CD4-positive, alpha-beta T cell treated with Interleukin-12 subunit alpha and Interleukin-12 subunit beta, for 1 hour (primary cell): ENCODE measurements at places on chromosomes 16 and 17.

GRCh38 chr16:28538733-28539596 is at the start of gene NUPR1:
TSS of gene NUPR1 (minus strand) at chr16:28538974. CDS start at chr16:28538907, 67 bp downstream.
- DNase-seq: no peak

GRCh38 chr16:14007450-14007849 is 63.7 kb upstream of the MRTFB start:
- no peak for DNase-seq

- DNase-seq: no peak
Observed at GRCh38 chr16:79887541-79888540, 287.3 kb upstream of the MAF start.

- DNase-seq: no peak
Observed at GRCh38 chr17:67032985-67033384, 11.4 kb upstream of the CACNG1 start.

DNA sequence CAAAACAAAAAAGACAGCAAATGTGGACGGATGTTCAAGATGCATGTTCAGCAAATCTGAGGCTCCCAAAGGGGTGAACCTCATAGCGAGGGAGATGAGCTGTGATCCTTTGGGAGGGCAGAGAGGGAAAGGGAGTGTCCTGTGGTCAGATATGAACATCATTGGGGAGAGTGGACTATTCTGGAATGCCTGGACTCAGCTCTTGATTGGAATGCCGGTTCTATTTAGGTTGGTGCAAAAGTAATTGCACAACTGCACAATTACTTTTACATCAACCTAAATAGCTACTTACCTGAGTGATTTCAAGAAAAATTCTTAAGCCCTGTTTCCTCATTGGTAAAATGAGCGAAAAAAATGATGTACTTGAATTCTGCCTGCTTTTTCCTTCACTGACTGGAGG is 89.6 kb downstream of the CACNG3 start:
- DNase-seq: no peak

DNA sequence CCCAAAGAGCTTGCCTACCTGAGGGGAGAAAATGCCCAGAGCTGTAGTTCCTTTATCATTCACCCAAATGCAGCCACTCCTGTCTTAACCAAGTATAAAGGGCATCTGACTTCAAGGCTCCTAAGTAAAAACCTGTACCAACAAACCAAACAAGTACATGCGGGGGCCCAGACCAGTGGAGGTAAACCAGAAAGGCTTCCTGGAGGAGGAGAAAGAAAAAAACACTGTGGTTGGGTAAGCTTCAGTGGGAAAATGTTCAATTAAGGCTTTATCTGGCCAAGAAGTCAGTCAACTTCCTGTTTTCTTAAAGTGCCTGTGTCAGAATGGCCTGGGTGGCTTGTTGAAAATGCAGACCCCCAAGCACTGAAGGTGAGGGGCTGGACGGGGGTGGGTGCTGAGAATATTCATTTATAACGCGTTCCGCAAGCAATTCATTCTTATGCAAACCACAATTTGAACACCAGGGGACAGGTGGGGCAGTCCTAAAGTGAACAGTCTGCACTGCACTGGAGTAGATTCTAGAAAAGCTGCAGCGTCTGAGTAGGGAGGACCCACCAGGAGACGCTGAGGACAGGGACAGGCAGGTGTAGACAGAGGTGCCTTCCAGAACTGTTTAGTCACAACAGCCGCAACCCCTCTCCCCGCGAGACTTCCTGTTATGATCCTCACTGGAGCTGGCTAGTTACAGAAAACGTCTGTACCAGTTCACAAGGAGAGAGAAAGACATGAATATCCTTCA is 467.1 kb downstream of the SOX9 start:
- DNase-seq: peak; percentile 11

- no peak for DNase-seq
Observed at GRCh38 chr17:76534831-76535732, 2.4 kb downstream of the CYGB start.

- no peak for DNase-seq
Observed at GRCh38 chr16:81492311-81492761, 47.7 kb downstream of the CMIP start.

- DNase-seq: peak; percentile 82
Observed at GRCh38 chr17:36602924-36603384, 1.6 kb downstream of the MRM1 start.

- DNase-seq: no peak
Observed at GRCh38 chr16:68642436-68643101, 2.5 kb upstream of the CDH3 start.

- DNase-seq: no peak
Observed at GRCh38 chr16:66242672-66243071, 123.8 kb upstream of the CDH5 start.

DNA sequence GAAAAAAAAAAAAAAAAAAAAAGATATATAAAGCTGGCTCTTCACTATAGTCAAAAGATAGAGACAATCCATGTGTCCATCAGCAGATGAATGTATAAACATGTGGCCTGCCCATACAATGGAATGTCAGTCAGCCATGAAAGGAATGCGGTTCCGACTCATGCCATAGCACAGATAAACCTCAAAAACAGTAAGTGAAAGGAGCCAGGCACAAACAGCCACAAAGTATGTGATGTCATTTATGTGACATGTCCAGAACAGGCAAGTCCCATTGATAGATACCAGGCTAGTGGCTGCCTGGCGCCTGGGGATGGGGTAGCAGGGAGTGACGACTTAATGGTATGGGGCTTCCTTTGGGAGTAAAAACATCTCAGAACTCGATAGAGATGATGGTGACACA is 155.7 kb downstream of the CMIP start:
- no peak for DNase-seq

- no peak for DNase-seq
Observed at GRCh38 chr16:15051387-15051951, 4.4 kb downstream of the NTAN1 start.

GRCh38 chr16:35011-35677 is 18.3 kb downstream of the POLR3K start:
- DNase-seq: no peak

DNA sequence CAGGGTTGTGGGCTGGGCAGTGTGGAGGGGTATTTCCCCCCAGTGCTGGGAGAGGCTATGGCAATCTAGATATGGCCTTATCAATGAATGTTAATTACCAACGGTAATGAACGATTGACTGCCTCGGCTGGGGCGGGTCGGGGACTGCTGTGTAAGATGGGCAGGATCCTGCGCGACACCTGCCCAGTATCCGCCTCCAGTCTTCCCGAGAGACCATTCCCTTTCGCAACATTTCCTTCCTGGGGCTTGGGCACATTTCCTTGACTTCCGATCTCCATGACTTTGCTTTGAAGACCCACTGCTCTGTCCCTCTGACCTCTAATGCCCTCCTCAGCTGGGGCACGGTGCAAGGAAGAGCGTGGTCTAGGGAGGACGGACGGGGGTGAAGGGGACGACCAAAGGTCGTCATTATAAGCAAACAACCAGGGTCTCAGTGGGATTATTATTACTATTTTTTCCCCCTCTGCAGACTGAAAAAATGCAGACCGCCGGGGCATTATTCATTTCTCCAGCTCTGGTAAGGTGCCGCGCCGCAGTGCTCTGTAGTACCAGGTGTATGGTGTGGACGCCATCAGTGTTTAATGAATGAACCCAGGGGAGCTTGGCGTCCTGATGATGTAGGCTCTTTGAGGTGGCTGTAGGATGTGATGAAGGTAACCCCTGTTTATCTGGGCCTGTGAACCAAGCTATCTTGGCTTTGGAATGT is 506 bp downstream of the ATP5MC1 start:
- DNase-seq: no peak

GRCh38 chr17:66405836-66406677 is 103.6 kb downstream of the PRKCA start:
- no peak for DNase-seq

DNA sequence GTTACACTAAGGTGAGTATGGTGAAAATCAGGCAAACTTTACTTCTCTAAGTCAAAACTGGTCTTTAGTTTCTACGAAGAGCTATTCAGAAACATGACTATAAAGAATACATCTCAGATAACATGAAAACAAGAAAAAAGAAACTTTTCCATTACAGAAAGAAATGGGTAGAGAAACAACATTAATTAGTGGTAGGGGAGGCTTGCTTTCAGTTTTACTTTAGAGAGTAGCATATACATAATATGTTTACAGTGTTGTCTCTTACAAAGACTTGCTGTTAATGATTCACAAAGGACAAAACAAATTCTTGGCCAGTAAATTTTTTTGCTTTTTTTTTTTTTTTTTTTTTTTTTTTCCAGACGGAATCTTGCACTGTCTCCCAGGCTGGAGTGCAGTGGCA is 34.2 kb downstream of the CRLF3 start:
- DNase-seq: no peak

GRCh38 chr17:81420769-81421462 is 25.7 kb downstream of the BAHCC1 start:
- DNase-seq: no peak

GRCh38 chr16:4386451-4386805 is 14.8 kb downstream of the VASN start:
- no peak for DNase-seq

GRCh38 chr17:57803021-57803420 is 46.8 kb downstream of the MRPS23 start:
- no peak for DNase-seq

DNA sequence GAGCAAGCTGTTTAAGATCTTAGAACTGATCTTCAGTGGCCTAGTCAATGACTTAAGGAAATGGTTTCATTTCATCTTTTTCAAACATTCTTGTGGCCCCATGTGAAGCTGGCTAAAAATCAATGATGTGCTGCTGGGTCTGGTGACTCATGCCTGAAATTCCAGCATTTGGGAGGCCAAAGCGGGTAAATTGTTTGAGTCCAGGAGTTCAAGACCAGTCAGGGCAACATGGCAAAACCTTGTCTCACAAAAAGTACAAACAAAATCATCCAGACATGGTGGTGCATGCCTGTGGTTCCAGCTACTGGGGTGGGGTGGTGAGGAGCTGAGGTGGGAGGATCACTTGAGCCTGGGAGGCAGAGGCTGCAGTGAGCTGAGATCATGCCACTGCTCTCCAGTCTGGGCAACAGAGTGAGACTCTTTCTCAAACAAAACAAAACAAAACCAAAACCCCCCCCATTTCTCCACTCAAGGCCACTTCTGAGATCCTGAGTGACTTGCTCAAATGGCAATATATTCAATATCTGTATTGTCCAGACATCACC is 17.4 kb upstream of the COL1A1 start:
- no peak for DNase-seq

DNA sequence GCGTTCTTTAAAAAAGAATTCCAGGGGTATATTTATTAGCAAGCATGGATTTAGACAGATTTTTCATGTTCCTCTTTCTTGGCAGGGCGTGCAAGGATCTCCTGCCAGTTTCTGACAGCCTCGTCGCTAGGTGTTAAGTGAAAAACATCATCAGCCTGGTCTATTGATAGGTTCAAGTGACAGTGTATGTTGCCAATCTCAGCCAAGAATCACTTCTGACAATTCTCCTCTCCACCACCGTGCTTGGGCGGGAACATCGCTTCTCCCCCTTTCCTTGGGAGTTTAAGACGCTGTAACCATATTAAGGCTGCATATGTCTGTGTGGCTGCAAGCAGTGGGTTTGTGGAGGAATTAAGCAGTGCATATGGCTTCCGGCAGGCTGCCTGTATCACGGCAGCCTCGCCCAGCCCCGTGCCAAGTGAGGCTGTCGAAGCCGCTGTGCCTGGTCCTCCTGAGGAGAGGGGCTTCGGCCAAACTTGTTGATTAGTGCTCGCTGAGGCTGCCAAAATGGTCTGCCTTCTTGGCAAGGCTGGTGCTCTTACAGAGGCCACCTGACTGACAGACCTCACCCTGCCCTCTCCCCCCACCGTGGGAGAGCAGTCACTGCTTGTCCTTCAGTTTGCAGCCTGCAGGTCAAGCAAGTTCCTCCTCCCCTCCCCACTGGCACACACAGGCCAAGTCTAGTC is 132.2 kb upstream of the MPHOSPH6 start:
- DNase-seq: no peak

GRCh38 chr16:1407753-1408152 is 6.8 kb downstream of the UNKL start:
- DNase-seq: no peak

- DNase-seq: no peak
Observed at GRCh38 chr17:64148699-64149098, 18.8 kb upstream of the ERN1 start.

DNA sequence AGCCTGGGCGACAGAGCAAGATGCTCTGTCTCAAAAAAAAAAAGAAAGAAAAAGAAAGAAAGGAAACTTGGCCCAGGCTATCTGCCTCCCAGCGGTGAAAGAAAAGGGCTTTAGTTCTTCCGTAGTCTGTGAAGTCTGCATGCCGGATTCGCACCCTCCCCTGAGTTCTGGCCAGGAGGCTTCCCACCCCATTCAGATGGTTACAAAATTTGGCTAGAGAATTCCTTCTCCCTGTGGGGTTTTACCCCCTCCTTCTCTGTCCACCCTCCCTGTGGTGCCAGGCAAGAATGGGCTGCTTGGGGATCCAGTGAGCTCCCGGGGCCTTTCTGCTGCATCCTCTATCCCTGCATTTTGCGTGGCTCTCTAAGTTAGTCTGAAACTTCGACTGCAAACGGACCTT is 37.8 kb downstream of the PAFAH1B1 start:
- no peak for DNase-seq

- DNase-seq: no peak
Observed at GRCh38 chr16:76197900-76198299, 79.3 kb upstream of the CNTNAP4 start.

DNA sequence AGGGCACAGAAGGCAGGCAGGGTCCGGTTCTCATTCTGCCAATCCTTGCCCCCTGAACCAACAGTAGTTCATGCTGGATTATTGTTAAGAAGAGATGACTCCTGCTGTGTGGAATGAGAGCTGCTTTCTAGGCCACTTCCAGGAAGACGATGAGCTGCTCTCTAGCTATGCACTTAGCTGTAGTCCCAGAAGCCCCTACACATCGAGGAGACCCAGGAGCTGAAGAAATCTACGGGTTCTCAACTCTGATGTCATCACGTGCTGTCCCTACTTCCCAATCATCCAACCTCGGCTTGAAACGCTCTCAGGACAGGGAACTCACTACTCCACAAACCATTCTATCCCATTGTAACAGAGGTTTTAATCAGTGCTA is 29.0 kb upstream of the EMP2 start:
- DNase-seq: no peak

GRCh38 chr16:23267647-23268046 is 34.5 kb upstream of the SCNN1B start:
- DNase-seq: no peak

- no peak for DNase-seq
Observed at GRCh38 chr17:10051112-10051511, 146.0 kb upstream of the RCVRN start.

DNA sequence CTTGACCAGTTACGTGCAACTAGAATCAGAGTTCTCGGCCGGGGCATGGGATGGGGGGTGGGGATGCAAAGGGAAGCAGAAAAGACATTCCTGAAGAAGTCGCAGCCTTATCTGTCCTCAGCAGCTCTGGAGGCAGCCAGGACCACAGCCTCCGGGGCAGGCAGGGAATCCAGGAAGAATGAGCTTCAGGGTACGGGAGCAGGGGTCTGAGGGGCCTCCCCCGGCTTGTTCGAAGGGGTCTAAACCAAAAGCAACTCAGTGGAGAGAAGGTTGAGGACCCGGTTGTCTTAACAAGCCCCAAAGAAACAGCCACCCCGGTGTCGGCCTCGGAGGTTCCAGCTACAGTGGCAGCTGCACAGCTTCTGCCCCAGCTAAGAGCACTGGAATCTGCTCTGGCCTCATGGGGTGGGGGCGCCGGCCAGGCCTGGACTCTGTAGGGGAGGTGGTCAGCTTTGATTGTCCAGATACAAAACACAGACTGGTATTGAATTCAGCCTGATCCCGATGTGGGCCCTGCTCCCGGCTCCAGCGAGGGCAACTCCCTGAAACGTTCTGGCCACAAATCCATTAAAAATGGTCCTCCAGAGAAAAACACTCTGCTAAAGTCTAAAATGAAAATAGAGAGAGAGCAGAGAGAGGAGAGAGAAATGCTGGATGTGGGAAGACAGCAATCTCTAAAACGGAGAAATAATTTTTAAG is 7.7 kb downstream of the HOXB4 start:
- no peak for DNase-seq
